Islet precursor cell (in vitro differentiated cells): ENCODE measurements at places on chromosomes 16 and 17.

DNA sequence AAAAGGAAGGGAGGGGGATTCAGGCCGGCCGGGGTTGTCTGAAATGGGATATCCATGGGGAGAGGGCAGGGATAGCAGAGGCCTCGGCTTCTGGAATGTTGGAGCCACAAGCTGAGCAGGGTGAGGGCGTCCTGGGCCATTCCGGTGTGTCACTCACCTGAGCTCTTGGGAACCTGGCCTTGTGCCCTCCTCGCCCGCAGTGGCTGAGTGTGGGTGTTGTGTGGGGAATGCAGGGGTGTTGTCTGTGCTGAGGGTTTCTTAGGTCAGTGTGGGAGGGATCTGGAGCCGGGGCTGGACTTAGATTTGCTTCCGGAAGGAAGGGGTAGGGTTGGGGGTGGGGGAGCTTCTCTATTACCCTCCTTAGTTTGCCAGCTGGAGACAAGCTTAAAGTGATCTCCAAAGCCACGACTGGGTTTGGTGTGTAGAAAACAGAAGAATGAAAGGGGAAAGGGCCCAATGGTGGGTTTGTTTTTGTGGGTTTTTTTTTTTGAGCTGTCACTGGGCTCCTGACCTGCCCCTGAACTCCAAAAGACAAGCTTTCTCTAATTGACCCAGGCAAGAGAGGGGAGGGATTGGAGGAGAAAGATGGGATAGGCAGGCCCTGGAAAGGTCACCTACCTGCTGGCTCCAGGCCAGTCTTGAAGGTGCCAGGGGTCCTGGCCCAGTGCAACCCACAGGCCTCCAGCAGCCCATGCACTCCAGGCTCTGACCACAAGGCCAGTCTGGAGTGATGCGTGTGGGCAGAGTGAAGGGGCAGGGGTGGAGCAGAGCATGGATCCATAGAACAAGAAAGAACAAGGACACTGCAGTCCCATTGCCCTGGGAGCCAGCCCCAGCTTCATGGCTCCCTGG lies at the start of gene SULT1A2:
Gene SULT1A2 (minus strand): TSS at position 211 of the 852 bp plus-strand sequence. CDS start 1,120 bp downstream, outside the sequence.
- DNase-seq: peak; percentile 74

DNA sequence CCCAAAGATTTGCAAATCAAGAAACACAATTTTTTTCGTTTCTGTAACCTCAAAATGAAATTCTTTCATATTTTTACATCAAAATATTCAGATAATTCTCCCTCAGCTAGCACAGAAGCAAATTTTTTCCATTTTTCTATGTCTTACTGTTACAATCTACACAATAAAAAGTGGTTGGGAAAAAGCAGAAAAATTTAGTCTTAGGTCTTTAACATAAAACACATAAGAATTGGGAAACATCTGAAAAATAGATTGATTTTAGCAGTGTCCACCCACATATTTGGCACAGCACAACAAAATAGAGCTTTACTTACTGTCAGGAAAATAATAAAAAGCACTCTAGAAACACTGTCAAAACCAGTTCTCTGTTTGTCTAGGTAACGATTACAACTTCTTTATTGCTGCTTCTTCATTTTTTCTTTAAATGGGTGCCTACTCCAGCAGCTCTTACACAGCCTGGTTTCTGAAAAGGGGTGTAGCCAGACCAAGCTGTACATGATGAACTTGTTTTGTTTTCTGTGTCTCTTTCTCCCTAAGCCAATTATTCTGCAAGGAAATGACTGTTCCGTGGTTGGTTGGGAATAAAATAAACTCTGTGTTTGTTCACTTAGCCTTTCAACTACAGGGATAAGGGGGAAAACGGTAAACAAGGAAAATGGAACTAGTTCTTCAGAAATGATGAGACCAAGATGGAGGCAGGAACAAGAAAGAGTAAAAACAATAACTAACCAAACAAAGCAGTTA lies at the start of gene ABCA6:
Gene ABCA6 (minus strand): TSS at position 465 of the 744 bp plus-strand sequence. CDS start 1,192 bp downstream, outside the sequence.
- no peak for DNase-seq

GRCh38 chr16:12740986-12741610 lies 62.6 kb downstream of the CPPED1 start:
- no peak for DNase-seq

DNA sequence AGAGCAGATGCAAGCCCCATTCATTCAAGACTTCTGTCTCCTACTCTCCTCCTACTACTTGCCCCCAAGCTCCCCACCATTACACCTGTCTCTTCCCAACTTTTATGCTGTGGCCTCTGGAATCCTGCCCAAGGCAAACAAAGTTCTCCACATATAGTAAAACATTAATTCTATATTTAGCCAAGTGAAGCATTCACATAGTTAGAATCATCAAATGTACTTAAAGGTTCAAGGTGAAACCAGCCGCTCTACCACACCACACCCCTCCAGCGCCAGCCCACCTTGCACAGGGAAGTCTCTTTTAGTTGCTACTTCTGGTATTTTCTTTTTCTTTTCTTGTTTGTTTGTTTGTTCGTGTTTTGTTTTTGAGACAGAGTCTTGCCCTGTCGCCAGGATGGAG lies 25.4 kb upstream of the GUCY2D start:
- DNase-seq: peak; percentile 23

- DNase-seq: no peak
Observed at GRCh38 chr17:31488982-31489294, 97.5 kb downstream of the RAB11FIP4 start.

GRCh38 chr16:73152386-73153125 lies 104.6 kb upstream of the ZFHX3 start:
- DNase-seq: peak; percentile 95
